AG10803 (cell line): ENCODE measurements at places on chromosomes 6 and 20.
A peak's percentile ranks its signal among the peaks of the same experiment; 100 is the strongest.

- DNase-seq, result peak; percentile 88
Observed at GRCh38 chr20:4585104-4585753, 136.5 kb upstream of the PRND start.

DNA sequence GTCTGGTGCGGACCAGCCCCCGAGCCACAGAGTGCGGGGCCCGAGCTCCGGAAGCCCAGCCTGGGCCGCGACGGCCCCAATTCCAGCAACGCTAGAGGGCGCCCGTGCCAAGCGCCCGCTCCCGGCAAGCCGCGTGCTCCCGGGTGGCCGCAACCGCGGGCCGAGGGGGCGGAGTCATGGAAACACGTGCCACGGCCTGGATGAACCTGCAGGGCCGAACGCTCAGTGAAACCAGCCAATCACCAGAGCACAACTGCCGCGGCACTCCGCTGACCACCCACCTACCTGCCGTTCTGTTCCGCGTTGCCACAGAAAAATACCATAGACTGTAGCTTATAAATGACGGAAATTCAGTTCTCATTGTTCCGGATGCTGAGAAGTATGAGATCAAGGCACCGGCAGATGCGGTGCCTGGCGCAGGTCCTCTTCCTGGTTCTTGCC is 85.7 kb upstream of the FOXC1 start:
- peak; percentile 27 for DNase-seq

DNA sequence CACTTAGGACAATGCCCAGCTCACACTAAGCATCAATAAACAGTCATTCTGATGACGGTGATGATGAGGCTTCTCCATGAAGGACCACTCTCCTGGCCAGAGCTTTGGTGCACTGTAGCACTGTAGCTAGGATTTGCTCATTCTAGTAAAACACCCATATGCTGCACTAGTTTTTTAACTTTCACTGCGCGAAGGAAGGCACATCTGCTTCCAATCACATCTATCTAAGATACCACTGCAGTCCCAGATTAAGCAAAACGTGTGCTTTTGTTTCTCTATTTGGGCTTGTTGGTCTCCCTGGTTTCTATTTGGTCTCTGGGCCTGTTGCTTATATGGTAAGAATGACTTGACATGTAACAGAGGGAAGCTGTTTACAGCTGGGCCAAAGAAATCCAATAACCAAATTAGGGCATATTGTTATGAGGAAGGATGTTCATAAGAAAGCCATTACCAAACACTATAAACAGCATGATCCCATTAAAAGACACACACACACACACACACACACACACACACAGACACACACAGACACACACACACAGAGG is 62.4 kb downstream of the FAM229B start:
- DNase-seq, result peak; percentile 98

GRCh38 chr6:127030836-127031235 is 87.6 kb upstream of the RSPO3 start:
- DNase-seq, result no peak

DNA sequence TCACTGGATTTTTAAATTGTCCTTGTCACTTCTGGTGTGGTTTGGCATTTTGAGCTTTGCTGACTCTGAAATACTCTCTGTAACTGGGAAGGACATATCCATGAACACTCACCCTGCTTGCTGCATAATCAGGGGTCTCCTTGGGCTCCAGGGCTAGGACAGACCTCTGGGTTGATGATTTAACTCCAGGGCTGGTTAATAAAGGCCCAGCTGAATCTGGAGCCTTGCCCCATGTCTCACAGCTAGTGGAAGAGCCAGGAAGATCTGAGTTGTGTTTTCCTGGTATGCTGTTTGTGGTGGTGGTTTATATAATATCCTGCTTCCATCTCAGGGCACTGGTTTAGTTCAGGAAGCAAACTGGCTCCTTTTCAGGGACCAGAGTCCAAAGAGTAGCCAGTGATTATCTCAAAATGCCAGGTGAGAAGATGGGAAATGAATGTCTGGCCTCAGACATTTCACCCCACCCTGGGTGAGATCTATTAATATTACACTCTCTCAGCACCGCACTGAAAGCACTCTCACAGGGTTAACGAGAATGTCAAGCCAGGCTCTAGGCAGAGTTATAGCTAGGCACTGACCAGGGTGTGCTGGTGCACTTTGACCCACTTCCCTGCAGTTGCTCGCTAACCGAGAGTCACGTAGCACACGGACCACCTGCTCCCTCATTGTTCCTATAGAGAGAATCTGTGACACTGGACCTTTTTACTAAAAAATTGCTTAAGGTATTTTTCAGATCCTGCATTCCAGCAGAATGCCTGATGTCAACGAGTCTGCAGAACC is 90.1 kb upstream of the SLC22A16 start:
- DNase-seq, result peak; percentile 27

DNA sequence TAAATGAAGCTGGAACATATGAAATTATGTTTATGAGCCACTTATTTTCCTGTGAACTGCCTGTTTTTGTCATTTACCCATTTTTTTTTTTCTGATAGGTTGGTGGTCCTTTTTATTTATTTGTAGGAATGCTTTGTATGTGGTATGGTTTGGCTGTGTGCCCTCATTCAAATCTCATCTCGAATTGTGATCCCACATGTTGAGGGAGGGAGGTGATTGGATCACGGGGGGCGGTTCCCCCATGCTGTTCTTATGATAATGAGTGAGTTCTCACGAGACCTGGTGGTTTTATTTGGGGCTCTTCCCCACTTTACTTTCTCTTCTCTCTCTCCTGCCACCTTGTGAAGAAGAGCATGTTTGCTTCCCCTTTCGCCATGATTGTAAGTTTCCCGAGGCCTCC is 77.3 kb downstream of the CDH26 start:
- DNase-seq, result no peak
